ENCODE measurements at places on chromosomes 13 and 19. TPM values are rescaled to one million over a fixed set of nuclear protein-coding genes. Genes with fewer than 3 reads are reported as not detected.

The RFPL4A gene
- total RNA-seq = not detected

DNA sequence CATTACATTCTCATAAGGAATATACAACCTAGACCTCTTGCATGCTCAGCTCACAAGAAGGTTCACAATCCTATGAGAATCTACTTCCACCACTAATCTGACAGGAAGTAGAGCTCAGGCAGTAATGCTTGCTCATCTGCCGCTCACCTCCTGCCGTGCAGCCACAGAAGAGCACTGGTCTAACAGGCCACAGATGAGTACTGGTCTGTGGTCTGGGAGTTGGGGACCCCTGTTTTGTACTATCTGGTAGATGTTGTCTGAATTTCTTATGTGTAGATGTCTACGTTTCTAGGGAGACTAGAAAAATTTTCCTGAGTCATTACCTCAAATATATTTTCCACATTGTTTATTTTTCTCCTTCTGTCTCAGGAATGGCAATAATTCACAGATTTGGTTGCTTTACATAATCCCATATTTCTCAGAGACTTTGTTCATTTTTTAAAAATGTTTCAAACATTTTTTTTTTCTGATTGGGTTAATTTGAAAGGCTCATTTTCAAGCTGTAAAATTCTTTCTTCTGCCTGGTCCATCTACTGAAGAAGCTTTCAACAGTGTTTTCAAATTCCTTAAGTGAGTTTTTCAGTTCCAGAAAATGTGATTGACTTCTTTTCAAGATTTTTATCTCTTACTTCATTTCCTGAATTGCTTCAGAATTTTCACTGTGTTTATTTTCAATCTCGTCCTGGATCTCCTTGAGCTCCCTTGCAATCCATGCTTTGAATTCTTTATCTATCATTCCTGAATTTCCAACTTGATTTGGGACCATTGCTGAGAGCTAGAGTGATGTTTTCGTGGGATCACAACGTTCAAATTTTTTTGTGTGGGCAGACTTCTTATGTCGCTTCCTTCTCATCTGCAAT is 1322.2 kb downstream of the PCDH9 start:
- H3K27ac ChIP-seq = no peak overlapping the region
- H3K27me3 ChIP-seq = no peaks in the 10 kb centered on the region
- no peaks in the 10 kb centered on the region for H3K36me3 ChIP-seq
- no peak overlapping the region for H3K4me3 ChIP-seq
- H3K4me1 ChIP-seq = no peaks in the 10 kb centered on the region

The ZNF444 gene
- 135 TPM for total RNA-seq

GRCh38 chr13:38462605-38463004 is 113.0 kb downstream of the UFM1 start:
- no peaks in the 10 kb centered on the region for H3K27me3 ChIP-seq
- H3K27ac ChIP-seq = no peak overlapping the region
- H3K4me3 ChIP-seq = no peak overlapping the region
- no peaks in the 10 kb centered on the region for H3K4me1 ChIP-seq
- no peaks in the 10 kb centered on the region for H3K36me3 ChIP-seq

The ZNF181 gene
- 10.1 TPM for total RNA-seq

- DNase-seq = no peak
- no peak overlapping the region for H3K27ac ChIP-seq
- H3K36me3 ChIP-seq = no peaks in the 10 kb centered on the region
- no peak overlapping the region for H3K4me3 ChIP-seq
- no peaks in the 10 kb centered on the region for H3K4me1 ChIP-seq
Measured at GRCh38 chr13:82672248-82672647, 1210.0 kb downstream of the SLITRK1 start.

DNA sequence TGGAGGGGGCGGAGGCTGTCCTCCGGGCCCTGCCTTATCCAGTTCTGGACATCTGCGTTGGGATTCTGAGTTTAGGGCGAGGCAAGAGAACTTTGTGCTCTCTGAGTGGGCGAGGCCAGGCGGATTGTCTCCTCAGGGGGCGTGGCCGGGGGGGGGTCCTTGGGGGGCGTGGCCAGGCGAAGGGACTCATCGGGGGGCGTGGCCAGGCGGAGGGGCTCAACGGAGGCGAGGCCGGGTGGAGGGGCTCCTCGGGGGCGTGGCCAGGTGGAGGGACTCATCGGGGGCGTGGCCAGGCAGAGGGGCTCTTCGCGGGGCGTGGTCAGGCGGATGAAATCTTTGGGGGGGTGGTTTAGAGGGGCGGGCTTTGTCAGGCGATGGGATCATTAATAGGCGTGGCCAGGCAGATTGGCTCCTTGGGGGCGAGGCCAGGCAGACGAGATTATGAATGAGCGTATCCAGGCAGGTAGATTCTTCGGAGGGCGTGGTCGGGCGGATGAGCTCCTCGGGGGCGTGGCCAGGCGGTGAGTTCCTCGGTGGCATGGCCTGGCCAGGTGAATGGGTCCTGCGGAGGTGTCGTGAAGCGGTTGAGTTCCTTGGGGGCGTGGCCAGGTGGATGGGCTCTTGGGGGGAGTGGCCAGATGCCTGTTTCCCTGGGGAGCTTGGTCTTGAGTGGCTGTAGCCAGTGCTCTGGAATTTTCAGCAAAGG is 10.3 kb upstream of the CACNG7 start:
- no peak overlapping the region for H3K4me3 ChIP-seq
- no peaks in the 10 kb centered on the region for H3K36me3 ChIP-seq
- no peak overlapping the region for H3K27ac ChIP-seq
- no peak for DNase-seq

DNA sequence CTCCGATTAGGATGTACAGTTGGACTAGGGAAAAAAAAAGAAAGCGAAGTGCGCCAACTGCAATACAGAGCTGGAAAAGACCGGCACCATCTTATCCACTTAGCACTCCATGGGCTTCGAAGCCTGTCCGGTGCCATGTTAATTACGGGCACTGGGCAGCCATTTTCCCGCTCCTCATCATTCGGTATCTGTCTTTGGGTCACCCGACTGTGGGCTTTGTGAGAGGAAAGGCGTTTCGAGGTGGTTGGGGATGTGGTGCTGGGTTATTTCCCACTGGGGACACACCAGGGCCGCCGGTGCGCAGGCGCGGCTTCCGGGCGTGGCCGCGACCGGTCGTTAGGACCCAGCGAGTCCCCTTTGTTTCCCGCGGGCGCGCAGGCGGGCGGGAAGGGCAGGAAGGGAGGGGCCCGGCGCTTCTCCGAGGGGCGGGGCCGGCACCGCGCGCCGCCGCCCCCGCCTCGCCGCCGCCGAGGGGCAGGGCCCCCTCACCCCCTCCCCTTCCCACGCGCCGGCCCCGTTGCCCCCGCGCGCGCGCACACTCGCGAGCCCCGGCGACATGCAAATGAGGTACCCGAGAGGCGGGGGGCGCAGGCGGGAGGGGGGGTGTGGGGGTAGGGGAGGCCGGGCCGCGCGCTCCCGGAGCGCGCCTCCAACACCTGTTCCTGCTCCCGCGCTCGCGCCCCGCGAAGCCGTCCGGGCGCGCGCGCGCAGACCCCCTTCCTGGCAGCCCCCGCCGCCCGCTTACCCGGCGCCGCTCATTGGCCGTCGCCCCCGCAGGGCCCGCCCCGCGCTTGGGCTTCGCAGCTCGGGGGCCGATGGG is at the start of gene ZNF524:
Gene ZNF524, plus strand, starts transcription at position 447 of the 820 bp plus-strand sequence. CDS start 1,825 bp downstream, outside the sequence.
- no peaks in the 10 kb centered on the region for H3K27me3 ChIP-seq
- DNase-seq = peak; percentile 83
- peaks cover 25% of the 10 kb centered on the region for H3K36me3 ChIP-seq
- peaks cover 11% of the 10 kb centered on the region for H3K4me1 ChIP-seq
- H3K27ac ChIP-seq = peak within 1 kb of the TSS; percentile 100

- H3K27ac ChIP-seq = no peak overlapping the region
- no peaks in the 10 kb centered on the region for H3K27me3 ChIP-seq
- DNase-seq = no peak
- H3K36me3 ChIP-seq = no peaks in the 10 kb centered on the region
- H3K4me1 ChIP-seq = no peaks in the 10 kb centered on the region
Measured at GRCh38 chr13:90014038-90014437, 1333.4 kb upstream of the MIR17HG start.

- H3K27me3 ChIP-seq = no peaks in the 10 kb centered on the region
- H3K4me1 ChIP-seq = no peaks in the 10 kb centered on the region
- DNase-seq = no peak
- H3K36me3 ChIP-seq = no peaks in the 10 kb centered on the region
- no peak overlapping the region for H3K4me3 ChIP-seq
Measured at GRCh38 chr13:109647053-109647452, 139.3 kb downstream of the IRS2 start.

- no peaks in the 10 kb centered on the region for H3K4me1 ChIP-seq
- no peak overlapping the region for H3K4me3 ChIP-seq
- DNase-seq = no peak
- peaks cover 18% of the 10 kb centered on the region for H3K36me3 ChIP-seq
- H3K27ac ChIP-seq = no peak overlapping the region
Measured at GRCh38 chr13:102628559-102628958, 31.8 kb downstream of the TPP2 start.

DNA sequence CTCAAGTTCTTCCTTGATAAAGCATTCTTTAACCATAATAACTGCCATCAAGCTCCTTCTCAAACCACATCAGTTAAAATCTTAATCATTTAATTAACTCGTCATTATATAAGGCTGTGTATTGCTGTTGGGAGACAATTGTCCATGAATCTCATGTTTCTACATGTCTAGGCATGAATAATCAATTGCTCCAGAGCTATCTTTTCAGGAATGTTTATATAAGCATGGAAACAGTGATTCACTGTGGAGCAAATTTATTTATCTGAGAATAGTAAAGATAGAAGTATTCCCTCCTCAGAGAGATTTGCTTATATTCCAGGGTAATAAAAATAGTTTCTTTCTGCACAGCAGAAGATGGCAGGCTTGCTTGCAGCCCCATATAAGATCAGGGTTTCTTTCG is 71.1 kb downstream of the CBY2 start:
- peaks cover 10% of the 10 kb centered on the region for H3K27me3 ChIP-seq
- no peak overlapping the region for H3K4me3 ChIP-seq
- no peak for DNase-seq
- no peak overlapping the region for H3K27ac ChIP-seq
